ENCODE measurements at places on chromosomes 13 and 19.

DNA sequence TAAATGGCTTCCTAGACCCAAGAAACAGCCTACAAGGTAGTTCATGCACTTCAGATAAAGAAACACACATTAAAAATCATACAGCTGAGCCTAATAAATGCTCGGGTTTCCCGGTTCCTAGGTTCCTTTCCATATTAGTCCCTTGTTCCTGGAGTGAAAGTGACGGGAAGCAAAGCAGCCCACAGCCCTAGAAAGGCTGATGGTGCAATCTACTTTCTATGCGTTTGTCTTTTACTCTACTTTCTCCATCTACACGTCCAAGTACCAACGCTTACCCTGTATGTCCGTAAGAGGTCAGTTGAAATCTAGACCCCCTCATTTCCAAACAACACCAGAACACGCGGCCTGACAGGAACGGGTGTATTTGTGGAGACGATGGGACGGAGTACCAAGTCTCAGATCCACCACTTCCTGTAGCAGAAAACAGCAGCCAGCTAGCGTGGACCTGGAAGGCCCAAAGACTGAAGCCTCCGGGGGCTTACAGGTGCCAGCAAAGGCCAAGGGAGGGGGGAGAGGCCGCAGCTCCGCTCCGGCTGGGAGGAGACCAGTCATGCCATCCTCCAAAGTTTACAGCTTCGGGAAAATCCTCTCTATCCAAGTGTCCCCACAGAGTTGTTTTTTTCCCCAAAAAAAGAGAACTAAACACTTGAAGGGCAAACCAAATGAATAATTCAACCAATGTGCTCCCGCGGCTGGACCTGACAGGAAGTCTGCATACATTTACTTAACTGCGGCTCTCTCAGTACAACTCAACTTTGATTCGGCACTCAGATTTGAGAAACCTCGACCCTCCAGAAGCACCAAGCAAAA, 34.1 kb downstream of the STK24 start:
- DNase-seq, result no peak

- no peak for DNase-seq
Observed at GRCh38 chr19:9295411-9295849, 14.2 kb downstream of the ZNF699 start.

- no peak for DNase-seq
Observed at GRCh38 chr19:40294560-40294959, 9.4 kb upstream of the AKT2 start.

- DNase-seq, result no peak
Observed at GRCh38 chr13:85521657-85522056, 277.6 kb downstream of the SLITRK6 start.

- DNase-seq, result no peak
Observed at GRCh38 chr19:41844601-41845000, at the start of gene LYPD4. Gene LYPD4, minus strand, starts transcription at chr19:41844683. Its CDS starts 5,398 bp downstream, at chr19:41839285.

DNA sequence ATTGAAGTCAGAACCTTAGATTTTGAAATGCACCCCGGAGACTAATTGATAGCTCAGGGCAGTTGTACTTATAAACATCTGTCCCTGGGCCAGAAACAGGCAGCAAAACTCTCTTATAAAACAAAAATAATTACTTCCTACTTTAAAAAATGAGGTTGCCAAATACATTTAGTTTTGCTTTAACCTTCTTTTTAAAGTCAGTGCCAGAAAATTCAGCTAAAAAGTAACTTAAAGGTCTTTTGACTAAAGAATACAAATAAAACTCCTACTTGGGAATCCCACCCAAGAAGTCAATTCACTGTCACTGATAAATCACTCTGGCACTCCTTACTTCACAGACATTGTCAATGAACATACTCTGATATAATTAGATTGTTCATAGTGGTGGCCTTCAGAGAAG, 60.7 kb downstream of the DOCK9 start:
- no peak for DNase-seq

DNA sequence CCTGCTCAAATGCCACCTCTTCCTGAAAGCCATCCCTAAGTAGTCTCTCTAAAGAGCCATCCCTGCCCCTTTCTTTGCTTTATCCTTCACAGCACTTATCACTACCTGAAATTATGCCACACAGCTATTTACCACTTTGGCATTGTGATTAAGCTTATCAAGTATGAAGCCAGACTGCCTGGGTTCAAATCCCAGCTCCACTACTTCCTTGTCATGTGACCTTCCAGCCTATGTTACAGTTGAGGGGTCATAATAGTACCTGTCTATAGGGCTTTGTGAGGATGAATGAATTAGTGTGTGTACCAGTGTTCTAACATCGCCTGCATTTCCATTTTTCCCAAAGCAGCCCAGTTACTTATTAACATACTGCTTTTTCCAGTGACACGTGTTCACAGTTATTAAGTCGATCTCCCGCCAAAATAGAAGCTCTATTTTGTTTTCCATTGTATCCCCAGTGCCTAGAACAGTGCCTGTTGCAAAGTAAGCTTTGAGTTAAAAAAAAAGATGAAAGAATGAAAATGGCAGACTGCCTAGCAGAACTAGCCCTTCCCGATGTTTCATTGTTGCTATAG, 32.8 kb downstream of the ZSWIM9 start:
- DNase-seq, result no peak

DNA sequence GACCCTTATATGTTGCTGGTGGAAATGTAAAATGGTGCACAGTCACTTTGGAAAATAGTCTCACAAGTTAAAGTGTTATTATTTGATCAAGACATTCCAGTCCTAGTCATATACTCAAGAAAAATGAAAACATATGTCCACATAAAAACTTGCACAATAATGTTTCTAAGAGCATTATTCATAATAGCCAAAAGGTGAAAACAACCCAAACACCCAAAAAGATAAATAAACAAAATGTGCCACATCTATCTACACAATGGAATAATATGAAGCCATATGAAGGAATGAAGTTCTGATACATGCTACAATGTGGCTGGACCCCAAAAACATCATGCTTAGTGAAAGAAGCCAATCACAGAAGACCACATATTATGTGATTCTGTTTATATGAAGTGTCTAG, 14.4 kb upstream of the AKAP8 start:
- DNase-seq, result peak; percentile 23

DNA sequence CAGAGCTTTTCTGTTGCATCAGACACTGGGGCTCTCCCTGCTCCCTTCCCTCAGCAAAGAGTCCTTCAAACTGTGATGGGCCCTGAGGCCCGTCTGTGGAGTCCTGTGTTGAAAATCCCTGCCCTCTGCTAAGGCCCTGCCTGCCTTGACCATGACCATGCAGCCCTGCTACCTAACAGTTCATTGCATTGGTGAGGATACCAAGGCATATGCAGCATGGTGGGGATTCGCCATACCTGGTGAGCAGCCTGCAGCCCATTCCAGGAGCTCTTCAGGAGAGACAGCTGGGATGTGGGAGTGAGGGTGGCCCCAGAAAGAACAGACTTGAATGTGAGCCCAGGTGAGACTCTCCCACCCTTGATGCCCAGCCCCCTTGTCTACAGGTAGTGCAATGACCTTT, 70.6 kb upstream of the GSX1 start:
- no peak for DNase-seq

DNA sequence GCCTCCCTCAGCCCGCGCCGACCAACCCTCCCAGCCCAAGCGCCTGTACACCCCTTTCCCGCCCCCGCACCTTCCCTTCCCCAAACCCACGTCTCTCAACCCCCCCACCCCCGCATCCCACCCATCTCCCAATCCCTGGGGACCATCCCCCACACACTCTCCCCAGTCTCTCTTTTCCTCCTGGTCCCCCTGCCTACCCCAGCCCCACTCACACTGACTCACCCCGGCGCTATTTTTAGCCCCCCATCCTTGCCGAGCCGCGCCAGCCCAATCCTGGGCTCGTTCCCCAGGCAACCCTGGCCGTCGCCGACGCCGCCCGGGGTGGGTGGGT, 11.7 kb downstream of the CIC start:
- DNase-seq, result no peak

GRCh38 chr13:95067303-95067702, 233.9 kb downstream of the ABCC4 start:
- no peak for DNase-seq

GRCh38 chr19:12607631-12608030, 3.0 kb downstream of the ZNF490 start:
- no peak for DNase-seq

DNA sequence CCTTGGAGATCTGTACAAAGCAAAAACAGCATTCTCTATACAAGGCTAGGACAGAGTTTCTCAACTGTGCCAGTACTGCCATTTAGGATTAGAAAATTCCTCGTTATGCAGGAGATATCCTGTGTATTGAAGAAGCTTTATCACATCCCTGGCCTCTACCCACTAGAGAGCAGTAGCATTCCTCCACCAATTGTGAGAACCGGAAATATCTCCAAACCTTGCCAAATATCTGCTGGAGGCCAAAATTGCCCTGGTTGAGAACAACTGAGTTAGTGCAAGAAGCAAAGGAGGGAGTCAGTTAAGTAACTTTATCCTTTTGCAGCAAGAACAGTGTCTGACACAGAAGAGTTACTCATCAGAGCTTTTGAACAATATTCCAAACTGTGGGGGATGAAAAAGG, 16.2 kb upstream of the FREM2 start:
- peak; percentile 77 for DNase-seq

DNA sequence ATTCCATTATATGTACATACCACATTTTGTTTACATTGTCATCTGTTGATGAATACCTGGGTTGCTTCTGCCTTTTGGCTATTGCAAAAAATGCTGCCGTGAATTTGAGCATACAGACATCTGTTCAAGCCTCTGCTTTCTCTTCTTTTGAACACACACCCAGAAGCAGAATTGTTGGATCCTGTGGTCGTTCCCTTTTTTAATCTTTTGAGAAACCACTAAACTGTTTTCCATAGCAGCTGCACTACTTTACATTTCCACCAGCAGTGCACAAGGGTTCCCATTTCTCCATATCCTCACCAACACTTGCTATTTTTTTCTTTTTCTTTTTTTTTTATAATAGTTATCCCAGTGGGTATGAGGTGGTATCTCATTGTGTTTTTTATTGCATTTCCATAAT, 123.5 kb downstream of the TEX29 start:
- no peak for DNase-seq

GRCh38 chr19:18435178-18435841, 2.6 kb downstream of the ISYNA1 start:
- no peak for DNase-seq

- no peak for DNase-seq
Observed at GRCh38 chr19:31601855-31602254, 252.6 kb upstream of the TSHZ3 start.

GRCh38 chr19:6458695-6459261, 814 bp downstream of the SLC25A23 start:
- no peak for DNase-seq

DNA sequence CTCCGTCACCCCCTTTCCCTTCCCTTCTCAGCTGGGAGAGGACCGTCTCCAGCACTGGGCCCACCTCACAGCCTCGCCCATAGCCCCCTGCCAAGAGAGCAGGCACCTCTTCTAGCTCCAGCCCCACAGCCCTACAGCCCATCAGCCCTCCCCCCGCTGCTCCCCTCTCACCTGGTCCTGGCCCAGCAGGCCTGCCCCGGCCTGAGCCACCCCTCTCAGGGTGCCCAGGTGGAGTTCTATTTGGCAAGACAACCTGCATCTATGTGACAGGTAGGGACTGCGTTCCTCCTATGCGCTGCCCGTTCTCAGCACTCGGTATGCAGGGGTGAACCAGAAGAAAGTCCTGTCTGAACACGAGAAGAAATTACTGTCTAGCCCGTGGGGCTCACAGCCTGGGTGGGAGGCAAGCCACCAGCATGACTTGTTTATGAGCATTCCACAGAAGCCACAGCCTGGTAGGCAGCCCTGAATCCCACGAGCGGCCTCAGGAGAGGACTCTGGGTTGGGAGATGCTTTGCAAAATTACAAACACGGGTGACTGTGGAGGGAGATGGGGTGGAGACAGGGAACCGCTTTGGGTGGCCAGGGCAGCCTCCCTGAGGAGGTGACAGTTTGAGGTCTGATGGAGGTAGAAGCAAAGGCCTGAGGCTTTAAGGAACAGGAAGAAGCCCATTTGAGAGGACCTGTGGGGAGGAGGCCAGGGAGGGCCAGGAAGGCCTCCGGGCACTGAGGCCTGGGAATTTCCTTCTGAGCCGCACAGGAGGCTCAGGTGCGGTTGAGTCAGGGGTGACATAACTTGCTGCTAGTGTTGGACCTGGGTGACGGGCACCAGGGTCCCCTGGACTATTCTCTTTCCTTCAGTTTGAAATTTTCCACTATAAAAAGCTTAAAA, 1.2 kb upstream of the PLEKHF1 start:
- peak; percentile 52 for DNase-seq

- no peak for DNase-seq
Observed at GRCh38 chr19:55116859-55117662, at the start of gene PPP1R12C. Gene PPP1R12C, minus strand, starts transcription at chr19:55117637. Its CDS starts 94 bp downstream, at chr19:55117543.

GRCh38 chr19:5396096-5396939, 55.7 kb upstream of the PTPRS start:
- DNase-seq, result no peak

DNA sequence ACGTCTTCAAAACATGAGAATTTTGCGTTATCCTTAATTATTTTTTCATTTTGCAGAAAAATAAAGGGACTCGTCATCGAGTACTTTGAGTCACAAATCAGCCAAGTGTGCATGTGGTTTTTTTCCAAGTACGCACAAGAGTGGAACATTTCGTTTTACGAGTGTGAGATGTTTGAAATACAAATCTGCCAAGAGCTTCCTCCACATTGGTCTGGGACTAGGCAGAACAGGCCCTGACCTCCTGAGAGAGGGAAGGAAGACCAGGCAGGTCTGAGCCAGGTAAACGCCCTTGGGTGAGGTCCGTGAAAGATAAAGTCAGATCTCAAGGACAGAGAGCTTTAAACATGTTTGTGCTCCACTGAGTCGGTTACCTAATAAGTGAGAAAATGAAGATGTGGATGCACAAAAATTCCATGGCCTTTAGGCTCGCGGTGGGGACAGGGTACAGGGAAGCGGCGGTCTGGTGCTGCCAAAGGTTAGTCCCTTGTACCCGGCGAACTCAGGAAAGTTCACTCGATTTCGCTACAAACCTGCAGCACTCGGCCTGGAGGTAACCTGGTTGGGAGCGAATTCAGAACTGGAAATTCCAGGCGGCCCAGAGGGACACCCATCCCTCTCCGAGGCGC, 473 bp upstream of the ITM2B start:
- DNase-seq, result no peak

GRCh38 chr19:51531349-51532315, at the start of gene SIGLEC6:
Gene SIGLEC6, minus strand, starts transcription at chr19:51531670. Its CDS starts 22 bp downstream, at chr19:51531648.
- DNase-seq, result no peak

GRCh38 chr13:45196622-45197021, 4.2 kb downstream of the KCTD4 start:
- peak; percentile 75 for DNase-seq

DNA sequence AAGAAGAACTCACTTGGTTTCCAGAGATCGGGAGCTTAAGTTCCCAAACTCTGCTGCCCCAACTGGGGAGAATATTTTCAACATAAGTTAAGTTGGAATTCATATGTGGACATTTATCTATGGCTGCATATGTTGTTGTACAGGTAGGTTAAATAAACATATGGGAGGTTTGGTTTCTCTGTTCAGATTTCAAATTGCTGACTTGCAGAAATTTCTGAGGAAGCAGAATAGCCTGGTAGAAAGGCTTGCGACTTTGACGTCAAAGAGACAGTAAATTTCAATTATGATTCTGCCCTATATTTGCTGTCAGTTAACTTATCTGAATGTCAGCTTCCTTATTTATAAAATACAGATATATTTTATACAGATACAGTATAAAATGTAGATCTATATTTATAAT, 40.0 kb upstream of the TPP2 start:
- DNase-seq, result no peak

Data from choroid plexus epithelial cell (primary cell).